ENCODE measurements at places on chromosomes 1 and 21.

DNA sequence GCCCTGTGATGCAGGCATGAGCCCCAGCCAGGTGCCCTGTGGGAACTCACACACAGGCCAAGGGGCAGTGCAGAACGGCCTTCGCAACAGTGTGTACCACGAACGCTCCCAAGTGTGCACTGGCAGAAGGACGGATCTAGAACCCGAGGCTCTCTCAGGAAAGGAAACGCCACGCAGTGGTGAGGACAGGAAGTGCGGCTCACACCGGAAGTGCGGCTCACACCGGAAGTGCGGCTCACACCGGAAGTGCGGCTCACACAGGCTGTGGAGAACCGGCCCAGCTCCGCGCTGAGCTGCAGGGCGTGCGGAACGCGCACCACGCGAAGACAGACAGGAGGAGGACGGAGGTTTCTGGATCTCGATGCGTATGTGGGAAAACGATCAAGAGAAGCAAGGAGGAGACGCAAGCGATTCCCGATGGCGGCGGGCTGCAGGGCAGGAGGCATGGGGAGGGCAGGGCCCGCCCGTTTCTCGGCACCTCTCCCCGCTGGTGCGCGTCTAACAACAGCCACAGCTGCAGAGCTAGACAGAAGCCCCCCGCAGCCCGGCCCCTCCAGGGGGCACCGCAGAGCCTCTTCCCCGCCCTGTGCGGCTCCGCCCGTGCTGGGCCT is 35.9 kb upstream of the TMEM52 start:
- DNase-seq = no peak

- DNase-seq = no peak
Observed at GRCh38 chr1:81706650-81707435, 93.9 kb upstream of the ADGRL2 start.

GRCh38 chr1:33275195-33275594 is 18.9 kb downstream of the ZNF362 start:
- no peak for DNase-seq

GRCh38 chr1:202012544-202013478 is 2.4 kb downstream of the ELF3 start:
- no peak for DNase-seq

DNA sequence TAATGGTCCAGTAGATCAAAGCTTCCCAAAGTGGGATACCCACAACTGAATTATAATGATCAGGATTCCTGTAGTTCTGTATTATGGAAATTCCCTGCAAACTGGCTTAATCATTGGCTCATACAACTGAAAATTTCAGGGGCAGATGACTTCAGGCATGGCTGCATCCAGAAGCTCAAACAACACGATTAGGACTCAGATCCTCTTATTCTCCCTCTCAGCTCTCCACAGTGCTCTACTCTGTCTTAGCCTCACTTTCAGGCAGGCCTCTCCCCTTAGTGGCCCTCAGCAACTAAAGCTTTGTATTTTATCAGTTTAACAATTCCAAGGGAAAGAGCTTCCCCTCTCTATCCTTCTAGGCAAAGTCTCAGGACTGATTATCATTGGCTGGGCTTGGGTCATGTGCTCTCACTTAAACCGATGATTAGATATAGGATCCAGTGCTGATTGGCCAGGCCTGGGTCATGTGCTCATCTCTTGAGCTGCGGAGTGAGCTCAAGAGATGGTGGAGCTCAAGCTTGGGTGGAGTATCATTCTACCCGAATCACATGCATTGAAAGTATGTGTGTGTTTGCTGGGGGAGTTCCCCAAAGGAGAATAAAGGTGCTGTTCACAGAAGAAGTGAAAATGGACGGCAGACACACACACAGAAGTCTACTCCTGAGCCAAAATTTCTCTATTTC is 57.9 kb upstream of the RUNX3 start:
- no peak for DNase-seq

- no peak for DNase-seq
Observed at GRCh38 chr1:20950679-20951078, 163.6 kb upstream of the HP1BP3 start.

Measured in memory B cell (primary cell).